Mesothelial cell of epicardium (in vitro differentiated cells): ENCODE measurements at places on chromosomes 2 and 18. TPM values are rescaled to one million over a fixed set of nuclear protein-coding genes. Genes with fewer than 3 reads are reported as not detected.

Gene RAB17
- total RNA-seq: 10.6 to 12.7 TPM (median 11.0 TPM) in 3 replicates

DNA sequence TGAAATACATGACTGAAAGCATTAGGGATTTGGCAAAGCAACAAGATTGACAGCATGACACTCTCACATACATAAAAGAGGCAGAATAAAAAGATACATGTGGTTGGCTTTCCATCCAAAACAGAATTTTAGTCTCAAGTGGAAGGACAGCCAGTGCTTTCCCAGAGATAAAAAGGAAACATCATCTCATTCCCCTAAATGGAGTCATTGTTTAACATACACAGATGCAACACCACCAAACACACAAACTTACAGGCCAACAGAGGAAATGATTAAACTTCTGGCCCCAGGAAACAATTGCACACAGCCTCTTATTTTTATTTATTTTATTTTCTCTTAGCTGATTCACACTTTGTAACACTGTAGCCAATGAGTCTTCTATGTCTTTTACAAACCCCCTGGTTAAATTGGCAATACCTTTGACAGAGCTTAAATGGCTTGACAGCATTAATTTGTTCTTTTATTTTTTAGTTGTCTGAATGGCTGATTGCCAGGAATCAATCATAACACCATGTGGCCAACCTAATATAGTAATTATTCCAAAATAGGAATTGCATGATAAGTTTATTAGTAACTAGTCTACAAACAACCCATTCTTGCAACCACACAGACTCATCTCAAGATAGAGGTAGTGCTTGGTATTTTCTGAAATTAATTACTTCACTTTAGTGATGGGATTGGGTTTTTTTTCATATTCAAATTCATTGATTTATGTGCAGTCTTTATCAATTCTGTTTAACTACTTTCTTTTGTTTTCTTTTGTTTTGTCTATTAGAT, 190.5 kb downstream of the RND3 start:
- no peak for DNase-seq

GRCh38 chr2:141767051-141767450, 363.8 kb downstream of the LRP1B start:
- no peak for DNase-seq

Gene C2orf78
- not detected in 3 replicates for total RNA-seq

DNA sequence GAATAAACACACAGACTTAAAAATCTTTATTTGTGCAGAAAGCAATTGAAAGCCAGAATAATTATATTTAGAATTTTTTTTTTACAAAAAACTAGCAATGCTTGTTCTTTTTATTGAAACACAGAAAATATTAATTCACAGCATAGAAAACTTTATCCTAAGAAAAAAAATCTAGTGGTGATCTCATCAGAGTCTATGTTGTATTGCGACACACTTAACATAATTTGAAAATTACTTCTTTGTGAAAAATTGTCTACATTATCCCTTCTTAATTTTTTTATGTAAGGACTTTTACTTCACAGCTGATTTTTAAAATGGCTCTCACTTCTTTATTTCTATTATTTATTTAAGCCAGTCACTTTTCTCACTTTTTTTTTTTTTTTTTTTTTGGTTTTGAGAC, 103.4 kb downstream of the LDLRAD4 start:
- DNase-seq: no peak

GRCh38 chr2:138779406-138779780, 797 bp downstream of the NXPH2 start:
- no peak for DNase-seq
